ENCODE measurements at places on chromosomes 2 and 18.

GRCh38 chr18:23239885-23240608 lies 104.8 kb downstream of the CABLES1 start:
- DNase-seq: no peak

DNA sequence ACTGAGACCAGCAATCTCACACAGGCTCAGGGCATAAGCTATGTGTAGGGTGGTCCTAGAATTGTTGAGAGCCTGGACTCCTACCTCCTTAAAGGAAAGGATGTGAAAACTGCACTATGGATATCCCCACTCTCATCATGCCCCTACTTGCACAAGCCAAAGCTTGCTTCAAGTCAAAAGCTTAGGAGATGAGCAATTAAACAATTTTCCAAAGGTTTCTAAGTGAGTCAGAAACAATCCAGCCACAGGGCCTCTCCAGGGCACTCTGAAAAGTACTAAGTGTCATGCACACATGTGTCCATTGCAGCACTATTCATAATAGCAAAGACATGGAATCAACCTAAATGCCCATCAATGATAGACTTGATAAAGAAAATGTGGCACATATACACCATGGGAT lies 215.4 kb downstream of the AFF3 start:
- DNase-seq: peak; percentile 67

GRCh38 chr2:39618736-39619135 lies 47.0 kb upstream of the TMEM178A start:
- DNase-seq: no peak

GRCh38 chr2:144518748-144519596 lies 947 bp downstream of the ZEB2 start:
- no peak for DNase-seq

GRCh38 chr2:207328944-207329386 lies 163.2 kb upstream of the KLF7 start:
- DNase-seq: no peak

- DNase-seq: no peak
Observed at GRCh38 chr2:159074605-159075004, 106.2 kb downstream of the TANC1 start.

GRCh38 chr2:42025151-42025582 lies 22.7 kb upstream of the PKDCC start:
- DNase-seq: no peak

- no peak for DNase-seq
Observed at GRCh38 chr2:47429795-47430194, 26.8 kb downstream of the MSH2 start.

All from foreskin keratinocyte (primary cell).